Osteoblast (primary cell): ENCODE measurements at places on chromosomes 6 and 20. TPM values are rescaled to one million over a fixed set of nuclear protein-coding genes. Genes with fewer than 3 reads are reported as not detected.

Gene MYO6
- 15.2 and 16.8 TPM in 2 replicates for total RNA-seq

Gene MLIP
- 0.29 and 0.36 TPM in 2 replicates for total RNA-seq

Gene C20orf141
- 0.29 and 0.36 TPM in 2 replicates for total RNA-seq

Gene TRIM10
- total RNA-seq = not detected in 2 replicates

Gene GSTA3
- not detected in 2 replicates for total RNA-seq

Gene FRK
- total RNA-seq = 1.1 and 1.2 TPM in 2 replicates

Gene SLC17A9
- 5.6 and 6.5 TPM in 2 replicates for total RNA-seq

Gene CYP39A1
- total RNA-seq = 4.1 and 4.3 TPM in 2 replicates

Gene EDN3
- not detected in 2 replicates for total RNA-seq

Gene FOXC1
- total RNA-seq = 39.4 and 41.0 TPM in 2 replicates

Gene POFUT1
- 40.9 and 43.0 TPM in 2 replicates for total RNA-seq

Gene HTR1E
- not detected in 2 replicates for total RNA-seq

Gene RNF144B
- total RNA-seq = 4.4 and 5.8 TPM in 2 replicates

Gene SLC22A3
- 18.9 and 22.1 TPM in 2 replicates for total RNA-seq

Gene HLA-DQB1
- total RNA-seq = under 0.01 and 6.5 TPM in 2 replicates

Gene NFATC2
- total RNA-seq = 0.29 and 0.36 TPM in 2 replicates

Gene TBXT
- total RNA-seq = not detected in 2 replicates

Gene PGC
- total RNA-seq = not detected in 2 replicates

Gene CPXM1
- under 0.01 and 0.88 TPM in 2 replicates for total RNA-seq

Gene MAK
- under 0.01 TPM in 1 of 2 replicates, not detected in the other for total RNA-seq

Gene C20orf202
- total RNA-seq = under 0.01 TPM in 1 of 2 replicates, not detected in the other

Gene PMEPA1
- 20.3 and 23.5 TPM in 2 replicates for total RNA-seq

Gene PPP1R3G
- 3.3 and 3.5 TPM in 2 replicates for total RNA-seq

Gene ENPP4
- 6.5 and 10.0 TPM in 2 replicates for total RNA-seq

Gene ZNF165
- total RNA-seq = 0.36 and 1.2 TPM in 2 replicates

Gene EYS
- total RNA-seq = under 0.01 TPM in 2 replicates

Gene MOG
- not detected in 2 replicates for total RNA-seq

Gene PTCRA
- total RNA-seq = not detected in 2 replicates

Gene APMAP
- 69.2 and 70.2 TPM in 2 replicates for total RNA-seq

Gene HINT3
- 30.4 and 32.4 TPM in 2 replicates for total RNA-seq

Gene SLC17A2
- not detected in 2 replicates for total RNA-seq

Gene TPD52L1
- total RNA-seq = 22.7 and 35.5 TPM in 2 replicates

Gene TP53TG5
- total RNA-seq = not detected in 2 replicates
